Stimulated activated CD8-positive, alpha-beta memory T cell treated with anti-CD3 and anti-CD28 coated beads, Interleukin-4, amount 100 ng/mL, for 1 hour (primary cell): ENCODE measurements at places on chromosomes 3 and 15.
A peak's percentile ranks its signal among the peaks of the same experiment; 100 is the strongest.

GRCh38 chr3:182739619-182740018 is 53.7 kb upstream of the ATP11B start:
- no peak for DNase-seq

DNA sequence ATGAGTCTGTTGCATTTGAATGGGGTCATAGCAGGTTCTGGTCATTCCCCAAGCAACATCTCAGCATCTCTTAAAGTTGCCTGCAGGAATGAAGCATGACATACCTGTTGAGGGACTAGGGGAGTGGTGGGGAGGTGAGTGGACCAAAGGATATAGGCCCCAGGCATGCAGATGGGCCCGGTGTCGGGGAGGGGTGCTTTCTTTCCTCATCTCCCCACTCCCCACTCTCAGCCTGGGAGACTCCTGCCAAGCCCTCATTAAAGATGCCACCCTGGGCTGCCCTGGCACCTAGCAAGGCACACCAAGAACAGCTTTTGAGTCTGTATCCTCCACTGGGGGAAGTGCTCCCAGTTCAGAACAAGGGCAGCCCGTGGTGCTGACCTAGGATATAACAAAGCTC is 54.2 kb downstream of the GRIP2 start:
- DNase-seq, result no peak

DNA sequence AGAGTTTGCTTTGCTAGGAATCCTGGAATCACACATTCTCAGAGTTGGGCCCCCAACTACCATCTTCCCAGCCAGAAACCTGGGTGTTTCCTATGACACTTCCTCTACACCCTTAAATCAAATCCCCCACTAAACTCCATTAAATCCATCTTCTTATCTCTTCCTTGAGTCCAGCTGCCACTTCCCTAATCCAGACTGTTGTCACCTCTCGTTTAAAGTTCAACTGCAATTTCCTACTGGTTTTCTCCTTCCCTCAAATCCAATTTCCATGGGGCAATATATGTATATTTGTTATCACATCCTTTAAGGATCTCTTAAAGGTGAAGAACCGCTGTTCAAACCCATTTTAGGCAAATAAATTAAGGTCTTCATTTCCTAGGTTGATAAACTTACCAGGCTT is 73.6 kb upstream of the SNTN start:
- no peak for DNase-seq

GRCh38 chr3:108184824-108185223 is 37.4 kb downstream of the IFT57 start:
- no peak for DNase-seq

DNA sequence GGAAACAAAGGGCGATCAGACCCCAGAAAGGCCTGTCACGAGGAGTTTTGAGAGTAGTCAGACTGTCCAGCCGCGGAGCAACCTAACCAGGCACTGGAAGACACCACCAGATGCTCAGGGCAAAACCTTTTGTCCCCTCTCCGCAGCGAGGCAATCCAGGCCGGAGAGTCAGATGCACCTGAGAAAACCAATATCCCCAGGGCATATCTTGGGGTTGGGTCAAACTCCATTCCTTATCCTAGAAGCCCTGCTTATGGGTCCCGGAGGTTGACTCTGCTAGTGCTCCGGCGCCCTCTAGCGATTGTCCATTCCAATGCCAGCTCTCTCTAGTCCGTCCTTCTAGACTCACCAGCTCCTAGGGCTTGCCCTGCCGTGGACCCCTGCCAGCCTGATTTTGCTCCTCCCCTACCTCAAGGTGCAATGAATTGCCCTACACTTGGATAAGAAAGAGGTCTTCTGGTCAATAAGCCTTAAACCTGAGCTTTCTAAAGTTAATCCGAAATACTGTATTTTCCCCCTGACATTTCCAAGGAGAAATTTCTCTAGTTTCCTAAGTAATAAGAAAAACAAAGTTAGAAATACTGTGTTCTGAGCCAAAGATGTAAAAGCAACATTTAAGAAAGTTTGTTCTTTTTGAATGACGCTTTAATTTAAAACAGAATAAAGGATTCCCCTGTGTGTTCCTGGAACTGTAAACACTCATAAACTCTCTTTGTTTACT is 5.5 kb downstream of the CPNE4 start:
- DNase-seq, result no peak

- no peak for DNase-seq
Observed at GRCh38 chr15:63227689-63228088, 38.3 kb downstream of the RAB8B start.

DNA sequence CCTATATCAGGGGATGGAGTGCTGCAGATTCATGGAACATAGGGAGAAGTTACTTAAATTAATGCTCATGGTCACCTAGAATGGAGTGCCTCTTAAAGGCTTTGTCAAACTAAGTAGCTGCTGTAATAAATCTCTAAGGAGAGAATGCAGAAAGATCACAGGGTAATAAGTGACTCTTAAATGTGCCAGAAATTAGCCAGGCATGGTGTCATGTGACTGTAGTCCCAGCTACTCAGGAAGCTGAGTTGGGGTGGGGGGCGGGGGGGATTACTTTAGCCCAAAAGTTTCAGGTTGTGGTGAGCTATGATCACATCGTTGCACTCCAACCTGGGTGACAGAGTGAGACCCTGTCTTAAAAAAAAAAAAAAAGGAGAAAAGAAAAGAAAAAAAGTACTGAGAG is 90.9 kb upstream of the ASB14 start:
- DNase-seq, result no peak

- DNase-seq, result no peak
Observed at GRCh38 chr3:112776000-112776399, 70.7 kb downstream of the CD200R1L start.

GRCh38 chr3:126525091-126525852 is 1.3 kb downstream of the CHST13 start:
- no peak for DNase-seq

- DNase-seq, result no peak
Observed at GRCh38 chr15:99717161-99718009, 15.9 kb downstream of the LYSMD4 start.

DNA sequence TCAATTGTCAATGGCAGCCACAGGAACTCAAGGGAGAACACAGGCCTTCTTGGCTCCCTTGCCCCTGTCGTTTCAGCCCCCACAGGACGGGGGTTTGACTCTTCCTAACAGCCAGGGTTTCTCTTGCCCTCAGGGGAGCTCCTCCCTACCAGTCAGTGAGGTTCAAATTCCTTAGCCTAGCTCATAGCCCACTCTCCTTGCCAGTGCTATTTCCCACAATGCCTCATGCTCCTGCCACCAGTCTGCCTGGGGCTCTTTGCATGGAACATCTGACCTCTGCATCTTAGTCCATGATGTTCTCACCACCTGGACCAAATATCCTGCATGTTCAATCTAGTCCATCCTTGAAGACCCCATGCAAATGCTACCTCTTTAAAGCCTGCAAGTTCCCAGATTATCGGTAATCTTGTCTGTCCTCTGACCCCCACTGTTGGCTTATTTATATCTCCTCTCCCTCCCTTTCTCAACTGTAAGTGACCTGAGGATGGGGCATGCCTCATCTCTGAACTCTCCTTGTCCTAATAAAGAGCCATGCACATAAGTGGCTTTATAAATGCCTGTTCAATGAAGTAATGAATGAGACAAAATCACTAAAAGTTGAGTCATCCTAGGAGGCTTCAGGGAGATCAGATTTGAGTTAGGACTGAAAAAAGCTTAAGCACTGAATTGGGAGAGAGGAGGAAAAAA is 78.0 kb downstream of the MYO1E start:
- no peak for DNase-seq

DNA sequence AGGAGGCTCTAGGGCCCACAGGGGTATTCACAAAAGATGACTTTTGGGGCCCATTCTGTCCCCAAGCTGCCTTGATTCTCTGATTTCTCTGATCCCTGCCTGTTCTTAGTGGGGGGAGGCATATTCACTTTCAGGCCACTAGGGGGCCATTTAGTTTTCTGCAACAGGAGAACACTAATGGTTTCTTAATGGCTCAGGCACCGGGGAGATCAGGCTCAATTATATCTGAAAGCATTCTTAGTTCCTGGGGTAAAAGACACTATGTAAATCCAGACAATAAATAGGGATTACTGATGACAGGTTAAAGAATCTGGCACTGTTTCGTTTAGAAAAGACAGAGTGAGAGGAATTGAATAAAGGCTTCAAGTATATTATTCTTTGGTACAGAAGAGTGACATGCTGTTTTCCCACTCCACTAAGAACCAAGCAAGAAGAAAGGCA is 2.5 kb upstream of the INAFM2 start:
- no peak for DNase-seq

DNA sequence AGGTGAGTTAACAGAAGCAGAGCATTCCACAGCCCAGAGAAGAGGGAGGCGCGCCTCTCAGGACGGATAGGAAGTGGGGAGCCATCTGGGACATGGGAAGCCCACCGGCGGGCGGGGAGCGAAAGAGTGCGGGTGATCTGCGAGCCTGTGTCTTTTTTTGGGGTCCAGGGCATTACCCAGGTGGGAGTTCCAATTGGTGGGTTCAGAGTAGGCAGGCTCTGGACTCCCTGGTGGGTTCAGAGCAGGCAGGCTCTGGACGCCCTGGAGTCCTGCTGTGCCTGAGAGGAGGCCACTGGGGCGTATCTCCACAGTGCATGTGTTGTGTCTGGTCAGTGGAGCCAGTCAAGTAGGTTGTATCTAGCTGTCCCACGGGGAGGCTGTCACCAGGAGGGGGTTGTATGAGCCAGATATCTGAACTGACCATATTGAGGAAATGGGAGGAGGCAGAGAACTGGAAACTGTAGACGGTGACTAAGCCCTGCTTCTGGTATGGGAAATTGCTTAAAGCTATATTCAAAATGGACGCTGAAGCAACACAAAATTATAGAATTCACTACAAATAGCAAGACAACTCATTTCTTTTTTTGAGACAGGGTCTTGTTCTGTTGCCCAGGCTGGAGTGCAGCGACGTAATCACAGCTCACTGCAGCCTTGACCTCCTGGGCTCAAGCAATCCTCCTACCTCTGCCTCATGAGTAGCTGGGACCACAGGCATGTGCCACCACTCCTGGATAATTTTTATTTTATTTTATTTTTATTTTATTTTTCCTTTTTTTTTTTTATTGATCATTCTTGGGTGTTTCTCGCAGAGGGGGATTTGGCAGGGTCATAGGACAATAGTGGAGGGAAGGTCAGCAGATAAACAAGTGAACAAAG is 34.5 kb upstream of the CHST2 start:
- no peak for DNase-seq

- no peak for DNase-seq
Observed at GRCh38 chr3:44016818-44017217, 224.9 kb upstream of the TOPAZ1 start.

- DNase-seq, result no peak
Observed at GRCh38 chr15:66151809-66152208, 101.7 kb downstream of the MEGF11 start.

- DNase-seq, result no peak
Observed at GRCh38 chr3:71251156-71251775, 332.3 kb downstream of the FOXP1 start.

DNA sequence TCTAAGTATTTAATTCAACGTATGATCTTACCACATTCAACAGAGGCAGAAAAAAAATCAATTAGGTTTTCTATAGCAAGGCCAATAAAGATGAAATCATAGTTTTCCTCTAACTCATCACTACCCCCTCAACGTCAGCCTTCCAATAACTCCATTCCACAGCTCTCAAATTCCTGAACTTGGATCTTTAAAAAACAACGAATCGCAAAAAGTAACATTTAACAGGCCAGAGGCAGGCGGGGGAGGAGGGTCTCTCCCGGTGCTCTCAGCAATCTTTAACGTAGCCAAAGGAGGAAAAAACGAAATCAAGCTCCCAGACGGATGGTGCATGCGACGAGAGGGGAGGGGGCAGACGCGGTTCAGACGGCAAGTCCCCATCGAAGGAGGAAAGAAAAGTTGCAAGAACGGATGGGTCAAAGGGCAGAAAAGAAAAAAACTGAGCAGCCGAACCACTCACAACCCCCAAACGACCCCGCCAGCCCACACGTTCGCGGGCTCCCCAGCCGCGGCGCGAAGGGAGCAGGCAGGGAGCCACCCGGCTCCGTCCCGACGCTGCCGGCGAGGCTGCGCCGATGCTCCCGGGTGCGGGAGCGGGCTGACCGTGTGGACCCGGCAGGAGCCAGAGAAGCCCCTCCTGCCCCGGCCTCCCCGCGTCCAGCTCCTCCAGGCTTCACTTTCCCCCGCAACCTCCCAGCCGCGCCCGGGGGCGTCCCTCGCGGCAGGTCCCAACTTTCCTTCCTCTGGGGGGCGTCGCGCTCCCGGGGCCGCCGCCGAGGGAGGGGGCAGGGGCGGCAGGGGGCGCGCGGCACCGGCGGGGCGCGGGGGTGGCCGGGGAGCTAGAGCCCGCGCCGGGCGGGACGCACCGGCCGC is 703 bp downstream of the PEAK1 start:
- DNase-seq, result peak; percentile 2

DNA sequence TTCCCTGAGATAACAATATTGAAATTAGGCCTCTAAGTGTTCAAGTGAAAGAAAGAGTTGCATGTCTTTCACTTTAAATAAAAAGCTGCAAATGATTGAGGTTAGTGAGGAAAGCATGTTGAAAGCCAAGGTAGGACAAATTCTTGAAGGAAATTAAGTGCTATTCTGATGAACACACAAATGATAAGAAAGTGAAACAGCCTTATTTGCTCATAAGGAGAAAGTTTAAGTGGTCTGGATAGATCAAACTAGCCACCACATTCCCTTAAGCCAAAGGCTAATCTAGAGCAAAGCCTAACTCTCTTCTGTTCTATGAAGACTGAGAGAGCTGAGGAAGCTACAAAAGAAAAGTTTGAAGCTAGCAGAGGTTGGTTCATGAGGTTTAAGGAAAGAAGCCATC is 36.1 kb downstream of the CRTC3 start:
- DNase-seq, result no peak

DNA sequence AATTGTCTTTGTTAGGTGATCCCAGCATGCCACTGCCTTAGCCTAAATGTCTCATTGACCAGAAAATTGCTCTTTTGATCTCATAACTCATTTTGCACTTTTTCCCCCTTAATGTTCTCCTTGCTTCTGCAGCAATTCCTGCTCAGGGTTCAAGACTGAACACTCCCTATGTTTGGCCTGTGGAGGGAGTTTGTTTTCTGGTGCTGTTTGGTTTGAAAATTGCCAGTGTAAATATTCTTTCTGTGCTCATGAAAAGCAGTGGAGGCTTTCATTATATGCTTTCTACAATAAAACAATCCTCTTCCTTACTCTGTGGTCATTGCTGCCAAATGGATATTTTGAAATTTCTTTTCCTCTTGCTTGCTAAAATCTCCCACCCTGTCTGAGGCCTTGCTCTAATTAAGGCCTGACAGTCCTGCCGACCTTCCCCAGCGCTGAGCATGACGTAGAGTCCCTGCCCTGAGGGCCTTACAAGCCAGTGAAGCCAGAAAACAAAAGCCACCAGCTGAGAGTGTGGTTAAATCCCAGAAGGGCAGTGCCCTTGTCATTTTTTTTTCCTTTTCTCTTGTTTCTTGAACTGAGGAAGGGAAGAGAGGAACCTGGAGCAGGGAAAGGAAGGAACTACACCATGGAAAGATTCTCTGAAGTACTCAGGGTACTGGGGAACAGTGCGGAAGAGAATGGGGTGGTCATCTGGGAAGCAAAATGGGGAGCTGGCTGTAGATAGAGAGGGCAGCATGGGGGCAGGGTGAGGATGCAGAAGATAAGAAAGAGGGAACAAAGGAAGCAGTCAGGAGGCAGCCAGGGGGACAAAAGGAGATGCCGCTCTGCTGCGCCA is 24.8 kb downstream of the ZBTB38 start:
- no peak for DNase-seq

GRCh38 chr15:41999290-42000285 is 21.3 kb downstream of the PLA2G4E start:
- DNase-seq, result no peak

GRCh38 chr3:193902607-193903511 is 233.1 kb upstream of the HES1 start:
- no peak for DNase-seq
